Stimulated activated CD8-positive, alpha-beta memory T cell treated with anti-CD3 and anti-CD28 coated beads, Interleukin-7, amount 100 ng/mL, for 4 hours (primary cell): ENCODE measurements at places on chromosomes 7 and 10.

GRCh38 chr10:103278862-103279298 is 1.9 kb downstream of the INA start:
- no peak for DNase-seq

DNA sequence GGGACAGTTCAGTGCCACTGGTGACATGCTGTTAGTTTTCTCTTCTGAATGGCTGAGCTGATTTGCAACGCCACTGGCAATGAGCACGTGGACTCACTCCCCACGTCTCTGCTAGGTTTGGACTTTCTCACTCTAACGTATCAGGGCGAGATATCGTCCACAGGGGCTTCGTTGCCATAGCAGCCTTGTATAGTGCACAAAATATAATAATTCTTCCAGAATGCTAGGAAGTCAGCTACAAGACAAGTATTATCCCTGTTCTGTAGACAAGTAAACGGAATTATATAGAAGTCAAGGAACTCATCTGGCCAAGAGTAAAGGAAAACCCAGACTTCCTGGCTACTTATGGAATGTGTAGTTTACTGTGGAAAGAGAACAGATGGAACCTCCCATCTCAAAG is 226.8 kb downstream of the ARHGAP21 start:
- no peak for DNase-seq

GRCh38 chr10:108956149-108956548 is 967.2 kb downstream of the XPNPEP1 start:
- DNase-seq = no peak

- no peak for DNase-seq
These were observed 259.9 kb downstream of the PTPRN2 start for GRCh38 chr7:158327571-158328180.

DNA sequence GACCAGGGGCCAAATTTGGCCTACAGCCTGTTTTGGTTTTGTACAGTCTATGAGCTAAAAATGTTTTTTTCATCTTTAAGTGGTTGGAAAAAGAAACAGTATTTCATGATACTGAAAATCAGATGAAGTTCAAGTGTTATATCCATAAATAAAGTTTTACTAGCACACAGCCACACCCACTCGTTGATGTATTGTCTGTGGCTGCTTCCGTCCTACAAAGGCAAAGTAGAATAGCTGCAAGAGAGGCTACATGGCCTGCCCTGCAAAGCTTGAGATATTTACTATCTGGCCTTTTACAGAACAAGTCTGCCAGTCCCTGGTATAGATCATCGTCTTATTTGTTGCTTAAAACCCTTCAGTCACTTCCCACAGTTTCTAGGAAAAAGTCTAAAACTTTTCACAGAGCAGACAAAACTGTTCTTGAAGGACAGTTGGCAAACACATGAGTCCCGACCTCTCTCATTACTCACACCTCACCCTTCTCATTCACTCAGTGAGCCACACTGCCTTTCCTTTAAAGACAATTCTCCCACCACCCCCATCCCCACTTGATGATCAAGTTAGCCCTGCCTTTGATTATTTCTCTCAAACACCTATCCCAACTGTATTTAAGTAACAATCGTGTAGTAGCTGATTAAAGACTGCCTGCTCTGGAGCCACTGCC is 9.9 kb downstream of the RHEB start:
- no peak for DNase-seq

GRCh38 chr10:123704812-123705211 is 38.7 kb downstream of the GPR26 start:
- no peak for DNase-seq

DNA sequence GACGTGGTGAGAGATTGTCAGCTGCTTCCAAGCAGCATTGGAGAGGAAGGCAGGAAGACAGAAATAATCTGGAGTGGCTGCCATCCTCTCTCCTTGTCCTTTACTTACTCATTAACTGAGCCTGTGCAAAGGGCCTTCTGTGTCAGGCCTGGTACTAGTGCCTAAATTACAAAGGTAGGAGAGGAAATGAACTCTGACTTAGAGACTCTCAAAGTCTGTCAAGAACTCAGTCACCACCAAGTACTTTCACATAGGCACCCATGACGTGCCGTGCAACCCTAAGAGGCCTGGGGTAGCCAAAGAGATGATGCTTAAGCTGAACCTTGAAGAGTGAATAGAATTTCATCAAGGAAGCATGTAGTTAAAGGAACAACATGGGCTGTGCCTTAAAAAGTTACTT is 866.9 kb downstream of the LRMDA start:
- no peak for DNase-seq

DNA sequence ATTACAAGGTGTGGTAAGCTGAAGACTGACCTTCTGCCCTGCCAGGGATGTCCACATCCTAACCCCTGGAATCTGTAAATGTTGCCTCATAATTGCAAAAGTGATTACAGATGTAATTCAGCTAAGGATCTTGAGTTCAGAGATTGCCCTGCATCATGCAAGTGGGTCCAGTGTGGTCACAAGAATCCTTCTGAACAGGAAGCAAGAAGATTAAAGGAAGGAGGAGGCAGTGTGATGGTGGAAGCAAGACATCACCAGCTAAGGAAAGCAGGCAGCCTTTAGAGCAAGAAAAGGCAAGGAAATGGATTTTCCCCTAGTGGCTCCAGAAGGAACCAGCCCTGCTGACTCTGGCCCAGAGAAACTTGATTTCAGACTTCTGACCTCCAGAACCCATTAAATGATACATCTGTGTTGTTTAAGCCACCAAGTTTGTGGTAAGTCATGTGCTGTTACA is 78.1 kb downstream of the USP6NL start:
- no peak for DNase-seq

- no peak for DNase-seq
These were observed 72.9 kb upstream of the NEBL start for GRCh38 chr10:20970044-20970443.

DNA sequence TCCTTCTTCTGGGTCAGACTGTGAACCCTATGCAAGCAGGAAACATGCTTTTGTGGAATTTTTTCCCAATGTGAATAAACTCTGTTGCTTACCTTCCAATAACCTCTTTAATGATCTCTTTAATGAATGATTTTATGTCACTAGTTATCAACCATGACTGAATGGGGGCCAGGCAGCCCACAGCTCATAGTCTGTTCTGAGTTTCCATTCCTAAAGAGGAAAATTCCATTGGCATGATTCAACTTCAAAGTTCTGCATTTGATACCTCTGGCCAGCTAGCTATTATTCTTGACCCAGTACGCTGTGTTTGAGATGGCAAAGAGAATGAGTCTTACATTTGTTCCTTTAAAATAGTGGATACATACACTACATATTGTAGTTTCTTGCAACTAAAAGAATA is 867.8 kb upstream of the CELF2 start:
- no peak for DNase-seq

DNA sequence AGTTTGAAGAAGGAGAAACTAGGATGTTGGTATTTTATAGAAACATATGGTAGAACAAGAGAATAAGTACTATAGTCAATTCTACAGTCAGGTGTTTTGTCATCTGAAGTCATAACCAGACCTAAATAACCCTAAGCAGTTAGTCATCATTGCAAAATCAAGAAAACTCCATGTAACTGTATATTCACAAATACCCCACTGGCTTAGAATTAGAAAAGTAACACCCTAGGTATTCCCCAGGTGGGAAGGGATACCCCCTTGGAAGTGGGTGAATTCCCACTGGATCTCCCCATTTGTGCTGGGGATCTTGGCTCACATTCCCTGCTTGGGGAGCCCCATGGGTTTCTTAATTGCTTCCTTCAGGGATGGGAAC is 45.9 kb upstream of the ITGB8 start:
- DNase-seq = no peak

DNA sequence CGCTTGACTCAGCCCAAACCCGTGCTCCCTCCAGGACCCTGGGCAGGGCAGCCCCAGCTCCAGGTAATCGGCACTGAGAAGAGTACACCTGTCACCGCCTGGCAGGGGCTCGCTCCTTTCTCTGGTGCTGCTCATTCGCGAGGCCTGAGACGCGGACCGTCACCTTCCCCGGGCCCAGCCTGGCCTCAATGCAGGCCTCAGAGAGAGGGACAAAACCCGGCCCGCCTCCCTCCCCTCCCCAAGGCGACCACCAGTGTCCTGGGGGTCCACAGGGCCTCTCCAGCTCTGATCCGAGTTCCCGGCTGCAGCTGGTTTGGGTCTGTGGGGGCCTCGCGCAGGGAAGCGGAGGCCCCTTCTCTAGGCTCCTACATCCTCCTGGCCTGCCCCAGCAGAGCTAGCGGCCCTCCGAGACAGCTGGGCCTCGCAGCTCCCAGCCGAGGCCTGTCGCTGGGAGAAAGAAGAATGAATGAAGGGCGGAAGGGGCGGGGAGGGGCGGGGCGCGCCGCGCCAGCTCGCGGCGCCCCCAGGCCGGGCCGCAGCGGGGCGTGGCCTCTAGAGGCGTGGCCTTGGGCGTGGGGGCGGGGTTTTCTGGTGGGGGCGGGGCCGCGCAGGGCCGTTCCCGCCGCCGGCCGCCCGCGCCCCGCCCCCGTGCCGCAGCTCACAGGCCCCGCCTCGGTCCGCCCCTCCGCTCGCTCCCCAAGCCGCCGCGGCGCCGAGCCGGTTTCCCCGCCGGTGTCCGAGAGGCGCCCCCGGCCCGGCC is at the start of gene LIMK1:
LIMK1 (plus strand) TSS at position 688 of the 760 bp plus-strand sequence. CDS start 187 bp downstream, outside the sequence.
- peak; percentile 78 for DNase-seq

DNA sequence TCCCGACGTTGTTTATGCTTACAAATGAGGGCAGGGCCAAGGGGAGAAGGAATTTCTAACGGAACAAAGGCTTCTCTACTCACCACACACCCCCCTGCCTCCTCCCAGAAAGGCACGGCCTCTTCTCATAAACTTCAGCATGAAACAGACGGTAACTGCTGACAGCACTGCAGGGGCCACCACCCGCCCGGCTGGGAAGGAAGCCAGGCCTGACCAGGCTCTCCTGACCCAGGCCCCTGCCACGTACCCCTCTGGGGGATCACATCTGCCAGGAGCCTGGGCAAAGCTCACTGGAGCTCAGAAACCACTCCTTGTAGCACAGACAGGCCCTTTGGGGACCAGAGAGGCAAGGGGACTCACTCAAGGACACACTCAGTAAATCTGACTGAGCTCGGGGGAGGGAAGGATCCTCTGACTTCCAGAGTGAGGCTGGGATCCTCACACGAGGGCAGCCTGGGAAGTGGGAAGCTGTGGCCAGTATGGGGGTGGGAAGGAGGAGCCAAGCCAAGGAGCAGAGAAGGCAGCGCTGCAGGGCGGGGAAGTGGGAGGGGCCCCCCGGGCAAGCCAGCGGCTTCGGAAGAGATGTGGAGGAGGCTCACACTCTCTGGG is 46.1 kb downstream of the ZCCHC24 start:
- DNase-seq = no peak

DNA sequence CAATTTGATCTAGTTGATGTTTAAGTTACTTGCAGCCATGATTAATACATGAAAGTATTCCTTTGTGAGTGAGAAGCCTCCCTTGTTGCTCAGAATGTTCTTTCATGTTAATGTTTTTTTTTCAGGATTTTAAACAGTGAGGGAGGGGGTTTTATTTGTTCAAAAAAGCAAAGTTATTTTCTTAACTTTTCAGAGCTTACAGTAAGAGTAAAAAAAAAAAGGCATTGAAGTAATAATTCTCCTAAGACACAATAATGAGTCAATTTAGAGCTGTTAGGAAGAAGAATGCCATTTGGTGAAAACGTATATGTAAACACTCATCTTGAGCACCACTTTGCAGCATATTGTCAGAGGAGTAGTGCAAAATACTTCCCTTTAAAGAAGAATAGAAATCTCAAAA is 105.8 kb downstream of the SEMA3A start:
- no peak for DNase-seq

- DNase-seq = no peak
These were observed 85.8 kb upstream of the PRKCQ start for GRCh38 chr10:6665847-6666246.

DNA sequence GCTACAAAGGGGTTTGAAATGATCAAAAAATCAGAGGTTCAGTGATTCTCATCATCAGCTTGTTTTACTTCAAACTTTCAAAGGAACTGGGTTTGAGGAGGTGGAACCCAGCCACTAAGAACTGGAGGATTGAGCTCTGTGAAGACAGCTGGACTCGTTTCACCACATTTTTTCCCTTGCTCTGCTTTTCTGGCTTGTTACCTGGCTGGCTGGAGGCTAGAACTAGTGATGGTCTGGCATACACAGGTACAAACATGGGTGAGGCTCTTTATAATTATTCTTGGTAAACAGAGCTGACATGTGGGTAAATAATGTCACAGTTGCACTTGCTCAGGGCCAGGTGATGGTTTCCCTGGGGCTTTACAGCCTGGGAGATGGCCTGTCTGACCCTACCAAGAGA is 352.5 kb downstream of the FGFR2 start:
- DNase-seq = no peak

GRCh38 chr7:80478683-80479082 is 33.2 kb downstream of the GNAT3 start:
- no peak for DNase-seq

- DNase-seq = no peak
These were observed 632.5 kb upstream of the ANKRD30A start for GRCh38 chr10:36492590-36493515.

DNA sequence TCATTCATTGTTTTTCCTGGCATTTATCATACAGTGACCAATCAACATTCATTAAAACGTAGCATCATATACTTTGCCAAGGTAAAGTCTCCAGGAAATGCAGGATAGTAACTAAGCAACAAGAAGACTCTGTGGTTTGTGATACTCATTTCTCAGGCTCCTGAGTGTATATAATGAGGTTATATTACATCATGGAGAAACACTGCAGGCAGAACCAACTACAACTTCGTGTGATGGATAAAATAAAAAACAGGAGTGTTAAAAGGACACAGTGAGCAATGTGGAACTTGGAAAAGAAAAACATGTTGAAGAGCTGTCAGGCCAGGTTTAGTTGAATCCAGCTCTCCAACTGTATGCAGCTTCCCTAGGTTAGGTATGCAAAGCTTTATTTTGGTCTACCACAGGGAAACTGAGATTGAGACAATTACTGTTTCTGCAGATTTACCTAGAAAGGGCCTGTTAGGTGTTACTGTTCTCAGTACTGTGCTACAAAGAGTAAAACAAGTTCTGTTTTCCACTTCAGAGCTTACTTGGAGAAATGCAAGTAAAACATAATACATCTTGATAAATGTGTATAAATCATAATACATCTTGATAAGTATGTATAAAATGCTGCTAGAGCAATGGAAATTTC is 7.8 kb upstream of the CCNY start:
- DNase-seq = no peak

GRCh38 chr7:2894118-2894940 is 50.2 kb upstream of the GNA12 start:
- peak; percentile 45 for DNase-seq

GRCh38 chr7:90563286-90563685 is 32.8 kb upstream of the CDK14 start:
- no peak for DNase-seq

- no peak for DNase-seq
These were observed 327.3 kb downstream of the HTR7 start for GRCh38 chr10:90530521-90530920.

GRCh38 chr10:18216482-18216881 is 76.3 kb downstream of the CACNB2 start:
- no peak for DNase-seq

DNA sequence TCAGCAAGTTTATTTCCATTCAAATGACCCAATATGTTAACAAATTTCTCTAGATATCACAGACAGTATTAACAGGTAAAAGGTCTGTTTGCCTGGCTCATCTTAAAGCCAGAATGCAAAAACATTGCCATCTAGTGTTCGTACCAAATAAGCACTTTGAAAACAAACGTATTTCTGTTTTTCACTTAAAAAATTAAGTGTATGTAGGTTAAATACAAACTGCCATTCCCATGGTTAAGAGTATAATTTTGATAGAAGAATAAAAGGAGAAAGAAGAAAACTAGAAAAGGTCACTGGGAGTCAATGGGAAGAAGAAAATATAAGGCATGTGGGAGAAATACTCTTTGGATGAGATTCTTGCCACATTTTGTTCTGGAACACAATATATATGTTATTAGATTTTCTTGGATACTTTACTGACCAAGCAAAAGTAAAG is 51.0 kb downstream of the ORC5 start:
- DNase-seq = no peak
